ENCODE measurements at places on chromosomes 1 and 21. TPM values are rescaled to one million over a fixed set of nuclear protein-coding genes. Genes with fewer than 3 reads are reported as not detected.
A peak's percentile ranks its signal among the peaks of the same experiment; 100 is the strongest.

Gene SKI
- total RNA-seq: 11.7 TPM

Gene VANGL2
- 2.9 TPM for total RNA-seq

Gene GBP4
- total RNA-seq: not detected

- no peak for DNase-seq
Observed at GRCh38 chr1:74703386-74704182, 29.3 kb downstream of the CRYZ start.

GRCh38 chr1:13701271-13701640 is 1.3 kb downstream of the PRDM2 start:
- DNase-seq: peak; percentile 71

GRCh38 chr1:195981448-195982139 is 626.6 kb downstream of the KCNT2 start:
- DNase-seq: no peak

GRCh38 chr1:223732993-223733798 is 20.9 kb downstream of the CAPN2 start:
- DNase-seq: no peak

DNA sequence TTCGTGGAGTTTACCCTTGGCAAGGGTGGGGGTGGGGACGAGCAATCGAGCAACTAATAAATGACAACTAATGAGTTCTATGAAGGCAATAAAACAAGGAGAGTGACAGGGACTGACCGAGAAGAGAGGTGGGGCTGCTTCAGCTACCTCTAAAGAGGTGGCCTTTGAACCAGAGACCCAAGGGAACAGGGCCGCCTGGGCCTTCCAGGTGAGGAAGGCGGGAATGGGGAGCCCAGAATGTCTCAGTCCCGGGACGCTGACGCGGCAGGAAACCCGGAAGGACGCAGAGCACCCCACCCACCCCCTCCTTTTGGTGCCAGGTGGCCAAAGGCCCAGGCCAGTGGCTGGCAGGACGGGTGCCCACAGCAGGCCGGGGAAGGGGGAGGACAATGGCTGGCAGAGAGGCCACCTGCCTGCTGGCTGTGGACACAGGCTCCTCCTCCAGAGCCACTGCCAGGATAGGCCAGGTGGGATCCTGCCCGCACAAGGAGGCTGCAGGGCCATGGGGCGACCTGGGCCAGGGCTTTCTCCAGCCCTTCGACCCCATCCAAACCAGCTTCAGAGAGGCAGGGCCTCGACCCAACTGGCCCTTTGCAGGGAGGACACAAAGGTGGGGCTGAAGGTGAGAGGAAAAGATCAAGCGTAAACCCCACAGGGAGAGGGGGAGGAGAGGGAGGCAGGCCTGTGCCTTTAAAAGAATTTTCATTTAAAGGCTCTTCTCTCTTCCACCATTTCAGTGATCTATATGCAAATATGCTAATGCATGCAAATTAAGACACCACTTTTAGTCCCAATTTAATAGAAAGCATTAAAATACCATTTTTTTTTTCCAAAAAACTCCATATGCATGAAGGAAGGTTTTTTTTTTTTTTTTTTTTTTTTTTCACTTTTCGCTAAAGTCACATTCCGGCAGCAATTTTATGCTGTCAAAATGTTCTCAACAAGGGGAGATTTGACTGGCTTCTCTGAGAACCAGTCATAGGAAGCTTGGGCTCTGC is 58.1 kb downstream of the CASZ1 start:
- no peak for DNase-seq

GRCh38 chr1:67142931-67143330 is 8.2 kb upstream of the C1orf141 start:
- no peak for DNase-seq

DNA sequence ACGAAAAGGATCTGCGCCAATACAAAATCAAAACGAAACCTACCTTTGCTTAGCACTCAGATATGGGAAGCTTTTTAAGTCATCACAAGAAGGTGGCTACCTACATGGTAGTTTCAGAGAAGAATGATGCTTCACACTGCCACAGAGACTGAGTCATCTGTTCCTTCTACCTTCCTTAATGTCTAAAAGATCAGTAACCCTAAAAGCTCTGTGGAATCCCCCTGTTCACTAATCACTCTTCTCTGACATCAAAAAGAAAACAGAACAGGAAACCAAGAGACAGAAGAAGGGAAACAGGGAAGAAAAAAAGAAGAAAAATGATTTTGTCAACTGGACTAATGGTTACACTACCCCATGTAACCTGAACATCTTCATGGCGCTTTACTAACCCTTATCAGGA is 177.2 kb downstream of the SMYD3 start:
- DNase-seq: no peak

DNA sequence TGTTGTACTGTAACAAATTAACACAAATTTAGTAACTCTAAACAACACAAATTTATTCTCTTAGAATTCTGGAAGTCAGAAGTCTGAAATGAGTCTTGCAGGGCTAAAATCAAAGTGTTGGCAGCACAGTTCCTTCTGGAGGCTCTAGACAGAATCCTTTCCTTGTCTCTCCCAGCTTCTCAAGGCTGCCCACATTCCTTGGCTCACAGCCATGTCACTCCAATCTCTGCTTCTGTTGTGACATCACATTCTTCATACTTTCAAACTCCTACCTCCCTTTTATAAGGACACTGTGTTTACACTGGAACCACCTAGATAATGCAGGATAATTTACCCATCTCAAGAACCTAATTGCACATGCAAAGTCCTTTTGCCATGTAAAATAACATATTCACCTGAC is 225.0 kb upstream of the PRMT6 start:
- DNase-seq: no peak

DNA sequence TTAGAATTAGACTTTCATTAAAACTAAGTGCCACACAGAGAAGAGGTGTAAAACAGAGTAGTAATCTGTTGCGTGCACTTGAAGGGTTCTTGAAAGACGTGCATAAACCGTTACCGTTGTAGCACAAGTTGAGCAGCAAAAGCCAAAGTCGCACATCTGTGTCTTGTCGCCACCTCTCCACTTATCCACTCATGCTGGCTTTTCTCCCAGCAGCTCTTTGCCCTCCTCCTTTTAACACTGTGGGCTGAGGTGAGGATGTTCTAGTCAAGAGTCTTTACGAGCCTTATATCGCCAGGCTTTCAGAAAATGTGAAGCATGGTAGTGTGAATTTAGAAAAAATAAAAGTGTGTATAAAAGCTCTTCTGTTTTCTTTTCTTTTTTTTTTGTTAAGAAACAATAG is 48.0 kb downstream of the NR5A2 start:
- peak; percentile 42 for DNase-seq

DNA sequence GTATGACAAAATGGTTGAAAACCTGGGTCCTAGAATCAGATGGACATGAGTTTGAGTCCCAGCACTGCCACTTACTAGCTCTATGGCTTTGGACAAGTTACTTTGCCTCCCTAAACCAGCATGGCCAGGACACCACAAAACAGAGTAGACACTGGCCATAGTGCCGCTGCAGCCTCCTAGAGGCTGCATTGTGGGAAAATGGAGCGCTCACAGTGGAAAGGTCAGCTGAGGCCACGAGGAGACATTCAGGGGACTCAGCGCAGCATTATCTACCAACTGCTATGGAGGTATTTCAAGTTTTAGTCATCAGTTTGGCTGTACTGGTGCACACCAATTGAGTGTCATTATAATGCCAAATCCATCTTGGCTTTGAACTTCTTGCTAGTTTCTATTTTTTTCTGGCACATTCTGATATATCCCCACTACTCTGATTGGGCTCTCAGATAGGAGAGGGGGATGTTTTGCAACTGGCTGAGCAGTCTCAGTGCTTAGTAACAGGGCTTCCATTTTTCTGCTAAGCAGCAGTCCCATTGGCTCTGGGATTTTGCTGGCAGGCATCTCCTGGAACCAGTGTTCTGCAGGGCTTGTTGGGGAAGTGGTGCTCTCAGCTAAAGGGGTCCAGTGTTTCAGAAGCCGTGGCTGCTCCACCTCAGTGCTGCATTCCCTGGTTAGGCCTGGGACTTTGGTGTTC is 16.2 kb downstream of the NT5C1A start:
- no peak for DNase-seq

Data from OCI-LY7 (cell line).